ENCODE measurements at places on chromosomes 5 and 9.

DNA sequence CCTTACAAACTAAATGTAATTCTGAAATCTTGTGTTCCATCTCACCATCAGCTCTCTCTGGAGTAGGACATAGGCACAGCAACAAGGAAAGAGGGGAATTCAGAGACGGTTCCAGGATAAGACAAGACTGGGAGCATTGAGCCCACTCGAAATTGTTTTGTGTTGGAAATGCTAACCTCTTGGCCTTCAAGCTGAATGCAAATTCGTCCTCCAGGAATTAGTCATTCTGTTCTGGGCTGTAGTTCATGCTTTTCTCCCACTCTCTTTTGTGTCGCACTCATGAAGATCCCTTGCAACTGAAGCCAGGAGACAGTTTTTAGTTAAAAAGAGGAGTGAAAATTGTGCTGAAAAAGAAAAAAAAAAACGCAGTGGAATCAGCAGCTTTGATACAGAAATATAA, 121.7 kb upstream of the SEMA6A start:
- DNase-seq = no peak

GRCh38 chr5:144352330-144352729, 181.7 kb downstream of the KCTD16 start:
- DNase-seq = no peak

- DNase-seq = no peak
Observed at GRCh38 chr5:21173526-21173925, 1185.5 kb upstream of the CDH18 start.

DNA sequence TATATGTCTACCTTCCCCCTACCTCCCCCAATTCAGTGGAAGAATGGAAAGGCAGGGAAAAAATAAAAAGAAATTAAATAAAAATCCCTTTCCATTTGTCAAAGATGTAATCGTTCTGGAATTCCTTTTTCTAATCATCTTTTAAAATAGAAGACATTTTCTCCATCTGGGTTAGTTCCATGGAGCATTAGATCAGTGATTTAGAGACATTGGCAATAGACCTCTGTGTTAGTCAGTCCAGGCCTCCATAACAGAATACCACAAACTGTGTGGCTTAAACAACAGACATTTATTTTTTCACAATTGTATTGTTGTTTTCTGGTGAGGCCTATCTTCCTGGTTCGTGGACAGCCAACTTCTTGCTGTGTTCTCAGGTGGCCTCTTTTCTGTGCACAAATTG, 516.6 kb upstream of the DAB2 start:
- no peak for DNase-seq

DNA sequence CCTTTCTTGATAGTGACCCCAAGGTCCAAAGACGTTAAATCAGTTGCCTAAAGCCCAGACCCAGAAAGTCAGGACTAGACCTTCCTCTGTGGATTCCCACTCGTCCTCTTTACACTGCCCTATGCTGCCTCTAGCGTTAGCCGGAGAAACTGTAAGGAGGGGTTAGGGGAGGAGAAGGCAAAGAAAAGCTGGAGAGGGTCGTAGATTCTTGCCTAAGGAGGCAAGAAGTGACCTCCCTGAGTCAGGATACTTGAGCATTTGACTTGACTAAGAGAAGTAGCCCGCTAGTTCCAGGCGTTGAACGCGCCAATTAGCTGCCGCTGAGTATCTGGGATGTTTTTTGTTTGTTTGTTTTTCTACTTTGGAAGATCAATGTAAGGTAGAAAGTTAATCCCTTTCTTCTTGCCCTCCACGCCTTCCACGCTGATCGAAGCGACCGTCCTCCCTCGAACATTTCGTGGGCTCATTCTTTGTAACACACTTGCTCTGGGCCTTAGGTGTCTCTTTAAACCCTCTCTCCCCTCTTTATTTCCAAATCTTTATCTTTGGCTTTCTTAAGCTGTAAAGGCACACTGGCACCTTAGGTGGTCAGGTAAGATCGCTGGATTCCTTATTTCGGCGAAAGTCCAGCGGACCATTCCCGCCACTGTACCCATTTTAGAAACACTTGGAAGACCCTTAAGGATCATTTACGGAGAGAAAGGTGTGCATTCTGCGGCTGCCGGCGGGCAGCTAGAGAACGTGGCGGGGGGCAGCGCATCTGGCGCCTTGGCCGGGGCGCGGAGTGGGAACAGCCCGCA, 5.1 kb upstream of the RGMB start:
- peak; percentile 94 for DNase-seq

DNA sequence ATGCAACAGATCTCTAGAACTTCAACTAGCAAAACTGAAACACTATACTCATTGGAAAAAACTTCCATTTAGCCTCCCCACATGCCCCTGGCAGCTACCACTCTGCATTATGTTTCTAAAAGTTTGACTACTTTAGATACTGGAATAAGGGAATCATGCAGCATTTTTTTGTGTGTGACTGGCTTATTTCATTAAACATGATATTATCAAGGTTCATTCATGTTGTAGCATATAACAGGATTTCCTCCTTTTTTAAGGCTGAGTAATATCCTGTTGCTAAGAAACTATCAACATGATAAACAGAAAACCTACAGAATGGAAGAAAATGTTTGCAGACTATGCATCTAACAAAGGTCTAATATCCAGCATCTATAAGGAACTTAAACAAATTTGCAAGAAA, 597.9 kb downstream of the DMRTA1 start:
- DNase-seq = no peak

- DNase-seq = no peak
Observed at GRCh38 chr5:94223235-94223634, 395.2 kb downstream of the KIAA0825 start.

Measured in RKO (cell line).